ENCODE measurements at places on chromosomes 13 and 19.

GRCh38 chr19:7488736-7489353 is at the start of gene PEX11G:
PEX11G (minus strand) TSS chr19:7489035; CDS start chr19:7489010, 25 bp downstream.
- DNase-seq: peak; percentile 38

DNA sequence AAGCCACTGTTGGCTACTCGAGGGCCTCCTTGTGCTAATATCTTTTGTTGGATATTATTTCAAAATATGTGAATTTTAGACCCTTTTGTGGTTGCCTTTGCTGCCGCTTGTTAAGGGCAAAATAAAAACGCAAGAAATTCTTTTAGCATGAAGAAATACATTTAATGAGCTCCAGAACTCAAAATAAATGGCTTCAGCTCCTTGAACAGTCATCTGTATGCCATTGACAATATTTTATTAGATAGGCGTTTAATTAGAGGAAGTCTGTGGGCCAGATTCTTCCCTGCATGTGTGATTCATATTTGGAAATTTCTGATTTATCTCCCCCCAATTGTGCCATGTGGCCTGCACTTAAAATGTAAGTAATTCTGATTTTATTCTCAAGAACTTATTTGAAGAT is 177.2 kb downstream of the STK24 start:
- no peak for DNase-seq

DNA sequence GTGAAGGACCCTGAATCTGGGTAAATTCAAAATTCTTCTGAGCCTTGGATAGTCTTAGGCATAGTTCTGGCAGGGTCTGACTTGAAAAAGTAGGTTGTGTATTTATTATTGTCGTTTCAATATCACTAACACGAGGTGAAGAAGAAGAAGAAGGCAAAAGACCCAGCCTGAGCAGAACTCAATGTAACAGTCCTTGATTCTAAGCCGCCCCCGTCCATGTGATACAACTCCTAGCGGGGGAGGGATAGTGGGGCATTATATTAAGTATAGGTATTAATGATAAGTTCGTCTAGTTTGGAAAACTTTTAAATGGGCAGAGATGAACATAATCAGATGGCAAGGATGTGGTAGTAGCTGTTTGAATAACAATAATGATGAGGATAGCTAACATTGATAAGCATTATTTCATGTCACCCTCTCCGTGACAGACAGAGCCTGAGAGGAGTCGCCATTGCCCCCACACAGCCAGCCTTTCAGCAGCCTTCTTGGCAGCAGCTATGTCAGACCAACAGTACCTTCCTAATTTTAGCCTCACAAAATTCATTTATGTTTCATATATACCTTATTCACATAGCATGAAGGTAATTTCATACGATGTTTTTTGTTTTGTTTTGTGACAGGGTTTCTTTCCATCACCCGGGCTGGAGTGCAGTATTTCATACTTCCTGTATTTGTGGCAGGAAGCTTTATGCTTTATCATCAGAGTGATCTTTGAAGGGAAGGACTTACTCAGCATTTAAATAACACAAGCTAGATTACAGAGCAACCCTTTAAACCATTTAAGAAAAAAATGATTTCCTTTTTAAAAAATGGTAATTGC is 64.4 kb upstream of the NPAS1 start:
- DNase-seq: no peak

DNA sequence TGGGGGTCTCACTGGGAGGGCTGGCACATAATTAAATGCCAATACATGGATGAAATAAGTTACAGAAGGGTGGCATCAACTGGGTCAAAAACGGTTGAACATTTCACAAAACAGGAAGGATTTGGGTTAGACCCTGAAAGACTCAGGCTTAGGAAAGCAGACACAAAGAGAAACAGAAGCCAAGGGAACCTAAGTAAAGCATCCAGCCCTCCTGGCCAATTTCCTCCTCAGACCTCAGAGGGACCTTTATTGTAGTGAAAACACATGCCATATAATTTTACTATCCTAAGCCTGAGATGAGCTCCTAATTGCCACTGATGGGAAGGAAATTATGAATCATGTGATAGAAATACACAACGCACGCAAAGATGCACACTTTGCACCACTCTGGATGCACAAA is 12.1 kb upstream of the CEACAM3 start:
- DNase-seq: no peak

GRCh38 chr19:35868823-35869326 is 501 bp downstream of the APLP1 start:
- no peak for DNase-seq

GRCh38 chr13:73702419-73703071 is 431.7 kb downstream of the KLF12 start:
- DNase-seq: no peak

Measured in bone marrow (tissue), 2 donors.